ENCODE measurements at places on chromosomes 6 and 20. TPM values are rescaled to one million over a fixed set of nuclear protein-coding genes. Genes with fewer than 3 reads are reported as not detected.

The KIAA0408 gene
- total RNA-seq = 0.27 TPM

GRCh38 chr6:89146718-89147700 is 1.2 kb downstream of the PM20D2 start:
- DNase-seq = no peak

DNA sequence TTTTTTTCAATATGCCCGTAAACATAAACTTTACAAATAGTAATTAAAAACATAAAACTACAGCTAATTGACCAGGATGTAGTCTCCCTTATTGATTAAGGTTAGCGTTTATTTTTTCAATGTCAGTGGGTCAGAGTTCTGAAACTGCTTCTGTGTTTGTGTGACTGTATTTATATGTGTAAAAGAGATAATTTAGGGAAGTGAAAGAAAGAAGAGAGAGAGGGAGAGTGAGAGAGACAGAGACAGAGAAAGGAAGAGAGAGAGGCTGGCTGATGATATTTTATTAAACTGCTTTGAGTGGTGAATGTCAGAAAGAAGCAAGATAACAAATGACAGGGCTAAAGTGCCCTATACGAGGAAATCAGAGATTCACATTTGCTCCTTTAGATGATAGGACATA is 266.1 kb upstream of the PTCHD4 start:
- no peak for DNase-seq

GRCh38 chr6:52964318-52964717 is 30.8 kb downstream of the GSTA4 start:
- DNase-seq = no peak

The CTAGE9 gene
- not detected for total RNA-seq

Data from osteocyte (in vitro differentiated cells).